AG20443 (cell line): ENCODE measurements at places on chromosomes 7 and 10.

DNA sequence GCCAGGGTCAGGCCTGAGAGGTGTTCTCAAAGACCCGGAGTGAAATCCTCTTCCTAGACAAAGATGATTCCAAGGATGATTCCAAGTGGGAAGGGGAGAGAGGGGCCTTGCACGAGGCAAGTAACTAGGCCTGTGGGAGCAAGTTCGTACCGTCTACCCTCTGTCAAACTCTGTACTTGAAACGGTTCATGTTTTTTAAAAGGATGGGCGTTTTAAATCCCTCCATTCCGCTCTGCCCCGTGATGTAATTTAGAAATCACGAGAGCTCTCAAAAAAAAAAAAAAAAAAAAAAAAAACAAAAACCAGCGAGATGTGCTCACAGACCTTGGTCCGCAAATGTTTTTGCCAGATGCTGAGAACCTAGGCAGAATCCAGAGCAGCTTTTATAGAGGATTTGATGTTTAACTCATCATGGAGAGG, 114.7 kb upstream of the CARD11 start:
- DNase-seq, result no peak

DNA sequence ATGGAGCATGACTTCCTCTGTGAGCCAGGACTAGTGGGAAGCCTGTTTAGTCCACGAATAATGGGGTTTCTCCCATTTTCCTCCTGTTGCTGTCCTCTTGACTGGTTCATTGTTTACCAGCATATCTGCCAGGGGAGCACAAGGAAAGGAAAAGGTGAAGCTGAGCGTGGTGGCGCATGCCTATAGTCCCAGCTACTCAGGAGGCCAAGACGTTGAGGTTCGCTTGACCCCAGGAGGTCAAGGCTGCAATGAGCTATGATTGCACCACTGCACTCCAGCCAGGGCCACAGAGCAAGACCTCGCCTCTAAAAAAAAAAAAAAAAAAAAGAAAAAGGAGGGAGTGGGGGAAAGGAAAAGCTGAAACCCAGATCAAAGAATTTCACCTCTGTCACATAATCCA, 5.8 kb upstream of the IL2RA start:
- no peak for DNase-seq

GRCh38 chr10:83701799-83702198, 437.5 kb upstream of the GHITM start:
- no peak for DNase-seq

DNA sequence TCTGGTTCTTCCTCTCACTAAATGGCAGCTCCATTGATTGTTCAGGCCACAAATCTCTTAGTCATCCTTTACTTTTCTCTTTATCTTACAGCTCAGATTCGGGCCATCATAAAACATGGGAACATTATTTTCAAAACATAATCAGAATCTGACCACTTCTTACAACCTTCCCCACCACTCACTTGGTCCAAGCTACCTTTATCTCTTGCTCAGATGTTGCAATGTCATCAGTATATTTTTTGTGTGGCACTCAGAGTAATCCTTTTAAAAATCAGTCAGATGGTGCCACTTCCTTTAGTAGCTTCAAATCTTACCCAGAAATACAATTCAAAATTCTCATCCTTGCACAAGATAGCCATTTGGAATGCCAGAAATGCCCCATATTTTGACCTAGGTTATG, 34.5 kb upstream of the FAM3C start:
- no peak for DNase-seq

DNA sequence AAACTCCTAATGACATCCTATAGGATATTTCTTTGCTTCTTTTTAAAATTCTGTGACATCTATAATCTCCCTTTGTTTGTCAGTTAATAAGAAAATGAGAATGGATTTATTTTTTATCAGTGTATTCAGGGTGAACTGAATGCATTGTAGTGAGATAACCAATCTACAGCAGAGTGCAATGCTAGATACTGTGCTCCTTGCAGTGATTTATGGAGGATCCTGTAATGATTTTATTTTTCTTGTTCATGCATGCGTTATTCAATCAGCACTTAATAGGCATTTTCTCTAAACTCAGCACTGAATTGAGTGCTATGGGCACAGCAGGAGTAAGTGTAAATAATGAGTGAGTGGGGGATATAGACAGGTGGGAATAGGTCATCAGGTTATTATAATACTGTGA, 253.9 kb downstream of the CDK14 start:
- no peak for DNase-seq

DNA sequence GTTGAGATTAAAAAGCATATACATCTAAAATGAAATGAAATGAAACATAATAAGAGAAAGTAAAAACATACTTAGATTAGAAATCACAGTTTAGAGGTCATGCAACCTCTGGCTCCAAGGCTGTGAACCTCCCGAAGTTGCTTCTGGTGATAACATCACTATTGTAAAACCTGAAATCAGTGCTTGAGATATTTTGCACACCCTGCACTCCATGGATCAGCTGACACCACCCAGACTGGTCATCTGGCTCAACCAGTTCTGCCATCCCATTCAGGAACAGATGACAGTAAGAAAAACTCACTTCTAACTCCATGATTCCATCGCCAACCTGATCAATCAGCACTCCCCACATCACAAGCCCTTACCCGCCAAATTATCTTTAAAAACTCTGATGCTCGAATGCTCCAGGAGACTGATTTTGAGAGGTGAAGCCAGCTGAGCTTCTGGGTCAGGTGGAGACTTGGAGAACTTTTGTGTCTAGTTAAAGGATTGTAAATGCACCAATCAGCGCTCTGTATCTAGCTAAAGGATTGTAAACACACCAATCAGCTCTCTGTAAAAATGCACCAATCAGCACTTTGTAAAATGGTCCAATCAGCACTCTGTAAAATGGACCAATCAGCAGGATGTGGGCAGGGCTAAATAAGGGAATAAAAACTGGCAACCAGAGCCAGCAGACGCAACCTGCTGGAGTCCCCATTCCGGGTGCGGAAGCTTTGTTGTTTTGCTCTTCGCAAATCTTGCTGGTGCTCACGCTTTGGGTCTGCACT, 162.6 kb upstream of the MAGI2 start:
- DNase-seq, result no peak

DNA sequence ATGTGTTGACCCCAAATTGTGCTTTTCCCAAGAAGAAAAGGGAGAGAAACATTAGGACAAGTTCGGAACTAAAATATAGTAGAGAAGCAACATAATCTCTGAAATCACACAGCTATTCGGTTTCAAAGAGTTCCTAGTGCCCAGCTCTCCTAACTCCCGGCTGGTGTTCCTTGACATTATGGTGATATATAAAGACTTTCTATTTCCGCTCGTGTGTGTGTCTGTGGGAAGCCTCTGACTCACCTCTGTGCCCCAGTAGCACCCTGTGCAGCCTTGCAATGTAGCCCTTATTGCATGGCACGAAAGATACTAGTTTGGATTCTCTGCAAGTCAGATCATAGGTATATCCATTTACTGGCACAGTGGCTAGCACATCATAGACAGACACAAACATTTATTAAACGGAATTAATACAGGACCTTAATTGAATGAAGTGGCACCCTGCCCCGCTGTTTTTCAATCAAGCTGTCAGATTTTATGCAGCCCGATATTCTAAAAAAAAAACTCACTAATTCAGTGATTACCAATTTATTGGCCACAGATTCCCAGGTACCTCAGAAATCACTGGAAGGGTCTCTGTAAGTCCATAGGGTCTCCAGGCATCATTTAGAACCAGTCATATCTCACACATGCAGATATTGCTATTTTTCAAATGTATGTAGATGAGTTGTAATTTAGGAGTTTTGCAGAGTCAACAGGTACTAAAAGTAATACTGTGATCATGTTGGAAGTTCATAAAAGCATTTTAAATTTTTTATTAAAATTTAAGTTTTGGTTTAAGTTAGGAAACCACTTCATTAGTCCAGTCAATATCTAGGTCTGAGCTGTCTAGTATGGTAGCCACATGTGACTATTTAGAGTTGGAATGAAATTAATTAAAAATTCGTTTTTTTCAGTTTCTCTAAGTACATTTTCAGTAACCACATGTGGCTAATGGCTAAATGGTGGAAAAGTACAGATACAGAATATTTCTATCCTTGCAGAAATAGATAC, 43.3 kb downstream of the SFTPD start:
- no peak for DNase-seq

DNA sequence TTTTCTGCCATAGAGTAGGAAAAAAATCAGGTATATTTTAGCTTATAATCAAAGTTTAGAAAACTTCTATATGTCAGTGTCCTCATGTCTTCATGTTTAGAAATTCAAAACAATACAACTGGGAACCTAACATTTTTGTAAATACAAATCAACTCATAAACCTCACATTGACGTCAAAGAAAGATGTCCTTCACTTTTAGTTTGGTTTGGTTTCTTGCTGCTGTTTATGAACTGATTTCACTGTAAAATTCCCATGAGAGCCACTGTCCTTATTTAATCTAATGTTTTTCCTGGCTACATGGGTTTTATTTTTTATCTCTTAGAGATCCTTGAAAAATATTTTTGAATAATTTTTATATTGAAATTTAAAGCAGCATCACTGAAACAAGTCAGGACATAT, 208.4 kb downstream of the DYNC1I1 start:
- no peak for DNase-seq

- DNase-seq, result no peak
Measured at GRCh38 chr10:120538091-120538490, 81.1 kb downstream of the PLPP4 start.

GRCh38 chr10:129839285-129840195, 124.5 kb downstream of the EBF3 start:
- no peak for DNase-seq

GRCh38 chr7:3134745-3135144, 91.1 kb upstream of the CARD11 start:
- no peak for DNase-seq

DNA sequence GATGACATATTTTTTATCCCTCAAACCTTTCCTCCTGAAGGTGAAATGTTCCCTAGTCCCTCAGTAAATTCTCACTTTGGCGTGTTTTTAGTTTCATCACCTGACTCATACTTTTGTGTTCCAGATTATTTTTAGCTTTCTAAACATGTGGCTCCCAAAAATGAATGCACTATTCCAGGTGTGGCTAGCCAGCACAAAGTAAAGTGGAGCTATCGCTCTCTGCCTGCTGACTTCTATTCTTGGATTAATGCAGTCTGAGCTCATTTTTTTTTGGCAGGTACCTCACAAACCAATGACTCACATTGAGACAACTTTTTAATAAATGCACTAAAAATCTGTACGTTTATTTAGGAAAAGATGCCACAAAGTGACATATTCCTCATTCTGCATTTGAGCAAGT, 58.8 kb upstream of the LANCL2 start:
- DNase-seq, result no peak

- no peak for DNase-seq
Measured at GRCh38 chr10:50063100-50063499, 4.7 kb upstream of the WASHC2A start.

DNA sequence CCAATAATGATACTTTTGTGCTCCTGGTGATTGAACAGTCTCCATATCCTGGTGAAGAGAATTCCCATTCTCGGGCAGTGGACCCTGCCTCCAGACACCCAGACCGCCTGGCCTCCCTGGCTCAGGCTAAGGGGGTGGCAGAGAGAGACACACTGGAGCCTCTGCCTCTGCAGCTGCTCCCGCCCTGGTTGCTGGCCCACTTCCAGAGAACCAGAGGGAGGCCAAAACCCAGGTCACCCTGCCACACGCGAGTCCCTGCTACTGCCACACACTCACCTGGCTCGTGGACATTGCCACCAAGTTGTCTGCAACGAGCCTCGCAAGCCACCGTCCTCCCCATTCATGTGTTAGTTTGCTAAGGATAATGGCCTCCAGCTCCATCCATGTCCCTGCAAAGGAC, 221.8 kb downstream of the HPSE2 start:
- DNase-seq, result no peak

DNA sequence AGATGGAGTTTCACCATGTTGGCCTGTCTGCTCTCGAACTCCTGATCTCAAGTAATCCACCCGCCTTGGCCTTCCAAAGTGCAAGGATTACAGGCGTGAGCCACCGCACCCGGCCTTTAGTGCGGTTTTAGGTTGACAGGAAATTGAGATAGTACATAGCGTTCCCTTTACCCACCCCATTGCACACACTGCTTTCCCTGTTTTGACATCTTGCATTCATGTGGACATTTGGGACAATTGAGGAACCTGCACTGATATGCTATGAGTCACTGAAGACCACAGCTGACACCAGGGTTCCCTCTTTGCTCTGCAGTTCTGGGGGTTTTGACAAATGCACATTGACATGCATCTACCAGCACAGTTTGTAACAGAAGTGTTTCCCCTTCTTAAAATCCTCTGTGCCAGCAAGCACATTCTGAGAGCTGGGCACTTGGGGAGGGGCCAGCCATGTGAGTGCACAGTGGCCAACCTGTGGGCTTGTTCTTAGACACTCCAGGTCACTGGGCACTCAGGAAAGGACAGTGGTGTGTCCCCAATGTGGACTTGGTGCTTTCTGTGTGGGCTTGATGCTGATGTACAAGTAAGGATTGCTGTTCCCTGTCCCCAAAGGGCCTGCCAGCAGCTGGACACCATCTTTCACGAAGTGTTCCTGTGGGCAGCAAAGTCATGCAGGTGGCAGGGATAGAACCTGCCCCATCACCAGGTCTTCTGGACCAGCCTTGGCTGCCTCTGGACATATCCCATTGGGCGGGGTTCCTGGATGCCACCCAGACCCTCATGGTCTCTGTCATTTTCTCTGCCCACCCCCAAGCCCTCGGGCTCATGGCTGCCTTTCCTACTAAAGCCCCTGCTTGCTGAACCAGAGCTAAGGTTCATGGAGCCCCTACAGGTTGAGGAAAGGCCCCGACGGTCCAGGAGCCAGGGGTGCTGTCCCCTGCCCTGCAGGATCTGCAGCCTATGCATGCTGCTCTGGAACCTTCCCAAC, 579.8 kb downstream of the GLRX3 start:
- DNase-seq, result no peak

- no peak for DNase-seq
Measured at GRCh38 chr10:25405871-25406270, 231.1 kb downstream of the GPR158 start.
